ENCODE measurements at places on chromosomes 1 and 21.
A peak's percentile ranks its signal among the peaks of the same experiment; 100 is the strongest.

DNA sequence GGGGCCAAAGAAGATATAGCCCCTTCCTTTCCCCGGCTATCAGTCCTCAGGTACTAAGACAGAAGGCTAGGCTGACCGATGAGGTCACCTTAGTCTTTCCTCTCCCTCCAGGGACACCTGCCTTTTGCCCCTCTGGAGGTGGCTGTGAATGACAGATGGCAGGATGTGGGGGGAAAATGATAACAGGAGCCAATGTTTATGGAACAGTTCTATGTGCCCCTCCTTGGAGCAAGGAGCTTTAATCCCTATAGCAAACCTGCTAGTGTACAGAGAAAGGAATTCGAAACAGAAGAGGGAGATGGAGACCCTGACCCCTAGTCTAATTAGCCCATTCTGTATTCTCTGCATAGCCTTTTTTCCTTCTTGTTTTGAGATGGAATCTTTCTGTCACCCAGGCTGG lies 28.1 kb downstream of the SERINC2 start:
- no peak for DNase-seq

DNA sequence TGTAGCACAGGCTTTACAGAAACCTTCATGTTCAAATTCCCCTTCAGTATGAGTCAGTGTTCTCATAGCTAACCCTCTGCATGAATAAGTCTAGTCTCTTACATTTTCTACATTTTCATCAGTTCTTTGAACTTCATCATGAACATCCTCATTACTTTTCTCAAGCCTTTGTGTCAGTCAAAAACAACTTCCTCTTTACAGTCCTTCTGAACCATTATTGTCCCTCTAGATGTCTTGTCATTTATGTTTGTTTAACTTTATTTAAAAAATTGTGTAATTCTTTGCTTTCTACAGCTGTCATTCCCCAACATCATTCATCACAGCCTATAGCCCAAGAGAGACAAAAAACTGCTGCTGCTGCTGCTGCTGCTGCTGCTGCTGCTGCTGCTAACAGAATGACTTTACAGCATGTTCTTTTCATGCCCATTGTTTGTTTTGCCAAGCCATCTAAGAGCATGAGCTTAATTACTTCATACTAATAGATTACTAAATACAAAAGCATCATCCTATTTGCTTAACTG lies 133.1 kb downstream of the LRRC40 start:
- no peak for DNase-seq

GRCh38 chr1:212158912-212159796 lies 123.6 kb downstream of the DTL start:
- DNase-seq = no peak

- no peak for DNase-seq
Measured at GRCh38 chr1:70057500-70057899, 147.9 kb downstream of the LRRC40 start.

GRCh38 chr1:22129501-22130117 lies 13.3 kb downstream of the WNT4 start:
- no peak for DNase-seq

DNA sequence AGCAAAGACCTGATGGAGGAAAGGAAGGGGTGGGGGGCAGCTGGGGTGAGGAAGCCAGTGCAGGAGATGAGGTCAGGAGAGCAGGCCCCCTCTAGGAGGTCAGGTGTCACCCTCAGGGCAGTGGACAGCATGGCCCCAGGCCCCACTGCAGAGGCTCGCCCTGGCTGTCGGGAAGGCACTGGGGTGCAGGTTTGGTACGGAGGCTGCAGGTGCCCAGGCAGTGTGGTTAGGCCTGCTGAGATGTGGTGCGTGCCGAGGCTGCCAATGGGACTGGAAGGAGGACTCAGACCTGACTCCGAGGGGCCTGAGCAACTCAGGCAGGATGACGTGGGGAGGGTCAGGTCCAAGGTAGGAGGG lies 82.3 kb downstream of the PCBP3 start:
- no peak for DNase-seq

GRCh38 chr1:22189619-22190018 lies 46.7 kb upstream of the WNT4 start:
- no peak for DNase-seq

- no peak for DNase-seq
Measured at GRCh38 chr1:111745675-111746613, 6.7 kb upstream of the INKA2 start.

DNA sequence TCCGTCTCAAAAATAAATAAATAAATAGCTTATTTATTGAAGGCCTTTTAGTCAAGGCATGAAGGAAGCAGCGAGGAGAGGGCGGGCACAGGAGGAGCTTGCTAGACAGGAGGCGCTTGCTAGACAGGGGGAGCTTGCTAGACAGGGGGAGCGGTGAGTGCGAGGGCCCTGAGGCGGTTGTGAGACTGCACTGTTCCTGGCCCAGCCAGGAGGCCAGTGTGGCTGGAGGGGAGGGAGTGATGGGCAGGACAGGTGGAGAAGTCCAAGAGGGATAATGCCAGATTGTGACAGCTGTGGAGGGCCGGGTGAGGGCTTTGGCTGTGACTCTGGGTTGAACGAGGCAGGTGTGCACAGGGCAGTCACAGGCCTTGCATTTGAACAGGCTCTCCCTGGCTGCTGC lies 18.2 kb downstream of the KIF17 start:
- no peak for DNase-seq

- DNase-seq = no peak
Measured at GRCh38 chr1:40764981-40765380, 18.6 kb upstream of the KCNQ4 start.

DNA sequence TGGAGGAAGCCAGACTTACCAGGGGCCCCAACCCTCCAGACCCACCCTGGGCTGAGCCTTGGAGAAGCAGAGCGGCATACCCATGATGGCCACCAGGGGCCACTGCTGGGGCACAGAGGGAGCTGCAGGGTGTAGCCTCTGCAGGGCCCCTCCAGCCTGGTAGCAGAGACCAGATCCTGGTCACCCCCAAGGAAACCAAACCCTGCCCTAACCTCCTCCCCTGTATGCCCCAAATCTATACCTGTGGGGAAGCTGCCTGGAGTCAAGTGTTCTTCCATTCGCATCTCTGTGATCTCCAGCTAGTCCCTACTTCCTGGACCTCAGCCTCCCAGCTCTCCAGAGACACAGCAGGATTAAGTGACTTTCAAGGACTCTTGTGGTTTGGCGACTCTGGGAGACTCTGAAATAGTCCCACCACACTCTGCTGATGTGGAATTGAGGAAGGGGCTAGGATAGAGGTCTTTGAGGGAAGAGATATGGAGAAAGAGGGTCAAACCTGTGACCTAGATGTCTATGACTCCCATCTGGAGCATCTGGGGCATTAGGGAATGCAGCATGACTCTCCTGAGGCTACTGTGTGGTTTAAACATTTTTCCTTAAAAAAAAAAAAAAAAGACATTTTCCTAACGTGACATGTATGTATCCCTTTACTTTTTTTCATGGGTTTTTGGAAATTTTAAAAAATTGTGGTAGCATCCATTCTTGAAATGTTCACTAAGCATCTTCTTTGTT lies 119.2 kb upstream of the IPO9 start:
- DNase-seq = peak; percentile 65

GRCh38 chr1:15341634-15342407 lies 67.9 kb upstream of the EFHD2 start:
- DNase-seq = no peak

GRCh38 chr1:216804111-216804510 lies 80.9 kb upstream of the ESRRG start:
- DNase-seq = no peak

DNA sequence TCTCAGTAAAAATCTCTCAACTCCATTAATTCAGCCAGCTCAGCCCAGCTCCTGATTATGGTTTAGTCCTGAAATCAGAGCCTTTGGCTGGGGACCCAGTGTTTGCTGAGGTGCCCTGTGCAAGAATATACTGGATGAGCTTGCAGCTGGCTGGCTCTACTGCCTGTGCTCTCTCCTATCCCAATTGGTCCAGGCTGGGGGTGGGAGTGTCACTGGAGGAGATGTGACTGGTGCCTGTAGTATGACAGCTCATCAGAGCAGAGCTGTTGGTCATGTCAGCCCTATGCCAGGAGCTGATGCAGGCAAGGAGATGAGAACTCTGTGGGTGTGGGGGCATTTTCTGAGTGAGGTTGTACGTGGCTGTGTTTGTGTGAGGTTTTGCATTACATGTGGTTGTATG lies 87.0 kb downstream of the TNR start:
- no peak for DNase-seq

- no peak for DNase-seq
Measured at GRCh38 chr1:58477390-58477789, 69.1 kb downstream of the OMA1 start.

- DNase-seq = peak; percentile 87
Measured at GRCh38 chr1:201895913-201896807, 7.5 kb downstream of the SHISA4 start.

DNA sequence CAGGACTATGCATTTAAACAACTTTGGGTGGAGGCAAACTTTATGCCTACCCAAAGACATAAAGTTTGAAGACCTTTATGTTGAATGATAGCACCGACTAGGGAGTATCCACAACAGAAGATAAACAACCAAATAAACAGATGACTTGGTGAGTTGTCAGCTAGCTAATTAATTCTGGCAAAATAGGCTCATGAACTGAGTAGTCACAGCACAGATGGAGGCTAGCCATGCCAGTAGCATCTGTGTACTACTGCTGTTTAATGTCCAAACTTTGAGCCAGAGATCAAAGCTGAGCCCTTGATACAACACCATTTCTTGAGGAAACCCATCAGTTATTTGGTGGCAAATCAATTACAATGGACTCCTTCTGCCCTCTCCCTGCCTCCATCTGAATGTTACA lies 40.3 kb upstream of the CCDC190 start:
- DNase-seq = no peak

- no peak for DNase-seq
Measured at GRCh38 chr1:59070610-59071009, 226.3 kb upstream of the FGGY start.

DNA sequence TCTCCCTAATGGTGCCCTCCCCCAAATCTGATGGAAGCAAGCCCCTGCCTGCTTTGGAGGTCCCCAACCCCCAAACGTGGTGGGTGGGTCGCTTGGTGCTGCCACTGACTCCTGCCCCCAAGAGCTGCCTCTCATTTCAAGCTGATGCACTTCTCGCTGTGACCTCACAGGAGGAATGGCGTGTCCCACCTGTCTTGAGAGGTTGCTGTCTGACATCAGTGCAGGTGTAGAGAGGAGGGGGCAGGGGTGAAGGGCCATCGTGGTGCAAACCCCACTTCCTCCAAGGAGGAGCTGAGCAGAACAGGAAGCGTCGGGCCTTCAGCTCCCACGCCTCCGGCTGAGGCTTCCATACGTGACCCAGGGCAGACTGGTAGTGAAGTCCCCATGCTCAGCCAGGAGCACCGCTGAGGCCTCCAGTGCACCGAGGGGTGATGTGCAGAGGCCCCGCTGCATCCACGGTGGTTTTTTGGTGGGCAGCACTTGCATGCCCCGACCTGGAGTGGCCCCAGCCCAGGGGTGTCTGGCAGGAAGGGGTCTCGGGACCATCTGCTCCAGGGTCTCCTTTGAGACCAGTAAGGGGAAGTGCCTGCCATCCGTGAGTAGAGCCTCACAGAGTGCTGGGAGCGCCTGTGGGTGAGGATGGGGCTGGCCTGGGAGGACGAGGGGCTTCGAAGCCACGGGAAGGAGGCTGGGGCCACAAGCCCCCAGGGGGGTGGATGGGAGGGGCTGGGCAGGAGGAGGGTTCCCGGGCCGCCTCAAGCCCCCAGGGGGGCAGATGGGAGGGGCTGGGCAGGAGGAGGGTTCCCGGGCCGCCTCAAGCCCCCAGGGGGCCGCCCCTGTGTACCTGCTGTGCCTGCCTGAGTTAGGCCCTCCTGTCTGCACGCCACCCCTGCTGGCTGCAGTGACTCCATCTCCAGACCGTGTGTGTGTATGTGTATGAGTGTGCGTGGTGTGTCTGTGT lies 39.8 kb downstream of the WDR4 start:
- DNase-seq = no peak

- no peak for DNase-seq
Measured at GRCh38 chr1:162373541-162374260, 3.0 kb downstream of the SPATA46 start.

DNA sequence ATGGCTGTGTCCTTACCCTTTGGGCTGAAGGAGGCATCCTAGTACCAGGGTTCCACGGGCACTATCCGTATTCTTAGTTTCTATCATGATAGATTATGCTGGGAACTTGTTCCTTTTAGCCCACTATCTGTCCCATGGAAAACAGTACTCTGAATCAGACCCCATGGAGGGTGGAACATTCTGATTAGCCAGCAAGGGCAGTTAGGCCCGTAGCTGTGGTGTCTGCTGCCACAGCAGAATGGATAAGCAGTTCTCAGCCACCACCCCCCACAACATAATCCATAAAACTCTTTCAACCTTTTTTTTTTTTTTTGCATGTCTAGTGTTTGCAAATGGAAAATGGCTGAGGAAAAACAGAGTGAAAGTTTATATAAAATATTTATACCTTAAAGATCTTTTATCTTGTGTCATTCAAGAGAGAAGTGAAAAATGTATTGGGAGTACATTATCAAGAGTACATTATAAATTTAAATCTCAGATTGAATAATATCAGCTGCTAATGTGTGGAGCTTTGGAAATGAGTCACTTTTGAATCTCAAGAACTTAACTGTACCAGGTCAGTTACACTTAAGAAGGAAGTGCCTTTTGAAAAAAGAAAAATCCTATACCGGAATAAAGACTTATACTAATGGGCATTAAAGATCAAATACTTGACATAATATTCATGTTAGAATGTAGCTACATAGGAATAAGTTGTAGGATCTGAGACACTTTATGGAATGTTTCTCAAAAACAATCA lies 80.3 kb downstream of the NFIA start:
- DNase-seq = no peak

DNA sequence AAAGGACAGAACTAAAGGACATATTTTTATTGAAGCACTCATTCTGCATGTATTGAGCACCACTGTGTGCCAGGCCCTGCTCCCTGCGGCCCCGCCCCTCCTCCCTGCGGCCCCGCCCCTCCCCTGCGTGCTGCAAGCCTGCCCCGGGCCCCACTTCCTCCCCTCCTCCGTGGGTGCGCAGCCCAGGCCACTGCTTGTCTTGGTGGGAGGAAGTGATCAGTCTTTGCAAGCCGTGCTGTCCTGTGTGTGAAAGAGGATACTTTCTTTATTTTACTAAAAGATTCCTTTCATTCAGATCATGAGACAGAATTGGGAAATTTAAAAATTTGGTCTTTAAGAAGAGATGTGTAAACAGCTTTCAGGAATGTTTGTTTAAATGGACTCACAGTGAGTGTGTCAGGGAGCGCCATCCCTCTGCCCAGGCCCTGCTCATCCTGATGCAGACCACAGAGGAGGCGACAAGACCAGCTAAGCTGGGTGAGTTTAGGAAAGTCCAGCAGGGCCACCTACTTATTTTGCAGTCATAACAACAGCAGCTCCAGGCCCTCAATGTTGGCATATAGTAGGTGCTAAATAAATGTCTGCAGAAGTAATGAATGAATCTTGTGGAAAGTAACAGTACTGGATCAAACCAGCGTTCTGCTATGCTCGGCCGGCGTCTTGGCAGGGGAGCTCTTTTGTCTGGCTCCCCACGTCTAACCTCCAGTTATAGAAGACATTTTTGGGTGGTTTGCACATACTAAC lies 88.3 kb upstream of the SELENON start:
- DNase-seq = no peak

DNA sequence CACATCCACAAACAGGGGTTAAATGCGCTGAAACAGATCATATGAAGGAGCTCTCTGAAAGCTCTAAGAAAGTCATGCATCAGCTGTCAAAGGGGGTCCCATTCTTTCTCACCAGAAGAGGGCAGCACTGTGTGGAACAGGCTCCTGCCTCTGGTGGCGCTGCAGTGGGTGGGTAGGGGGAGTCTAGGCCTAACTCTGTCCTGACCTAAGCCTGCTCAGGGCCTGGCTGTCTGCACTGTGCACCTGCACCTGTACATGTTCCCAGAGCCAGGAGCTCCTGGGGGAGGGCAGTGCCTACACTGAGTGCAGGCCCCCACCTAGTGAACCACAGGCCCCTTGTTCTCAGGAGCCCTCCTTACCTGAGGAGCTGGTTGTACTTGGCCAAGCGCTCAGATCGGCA lies 16.0 kb downstream of the ENO1 start:
- peak; percentile 60 for DNase-seq

All from KBM-7 (cell line).